ENCODE measurements at places on chromosomes 2 and 18.

DNA sequence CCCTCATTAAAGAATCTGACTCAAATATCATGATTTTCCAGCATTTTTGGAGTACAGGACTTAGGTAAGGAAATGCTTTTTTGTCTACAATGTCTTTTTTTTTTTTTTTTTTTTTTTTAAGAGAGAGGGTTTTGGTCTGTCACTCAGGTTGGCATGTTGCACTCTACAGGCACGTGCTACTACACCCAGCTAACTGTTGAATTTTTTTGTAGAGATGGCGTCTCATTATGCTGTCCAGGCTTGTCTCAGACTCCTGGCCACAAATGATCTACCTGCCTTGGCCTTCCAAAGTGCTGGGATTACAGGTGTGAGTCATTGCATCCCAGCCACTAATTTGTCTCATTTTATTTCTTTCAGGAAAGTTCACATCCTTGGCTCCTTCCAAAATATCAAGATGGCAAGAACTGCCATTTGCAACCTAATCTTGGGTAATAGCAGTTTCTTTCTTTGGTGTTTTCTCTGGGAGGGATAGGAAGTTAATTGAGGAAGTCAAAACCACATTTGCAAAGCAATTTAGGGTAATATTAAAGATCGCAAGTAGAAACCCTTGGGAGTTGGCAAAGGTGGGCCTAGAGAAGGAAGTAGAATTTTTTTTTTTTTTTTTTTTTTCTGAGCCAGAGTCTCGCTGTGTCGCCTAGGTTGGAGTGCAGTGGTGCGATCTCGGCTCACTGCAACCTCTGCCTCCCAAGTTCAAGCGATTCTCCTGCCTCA, 15.5 kb downstream of the PNO1 start:
- no peak for DNase-seq

DNA sequence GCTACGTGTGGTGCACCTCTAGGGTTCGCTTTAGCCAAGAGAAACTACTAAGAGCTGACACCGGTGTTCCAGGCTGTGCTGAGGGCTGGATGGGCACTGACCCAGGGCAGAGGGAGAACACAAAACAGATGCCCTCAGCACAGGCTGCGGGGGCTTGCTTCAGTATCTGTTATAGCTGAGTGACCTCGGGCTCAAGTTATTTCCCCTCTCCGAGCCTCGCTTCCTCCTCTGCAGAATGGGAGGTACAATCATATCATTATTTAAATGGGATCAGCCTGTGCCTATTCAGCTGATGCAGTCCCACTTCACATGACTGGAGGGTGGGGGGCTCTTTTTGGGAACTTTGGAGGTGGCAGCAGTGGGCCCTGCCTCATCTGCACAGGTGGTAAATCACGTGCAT, 156.1 kb upstream of the APCDD1 start:
- no peak for DNase-seq

GRCh38 chr2:96773922-96774321, 13.2 kb downstream of the CNNM4 start:
- no peak for DNase-seq

DNA sequence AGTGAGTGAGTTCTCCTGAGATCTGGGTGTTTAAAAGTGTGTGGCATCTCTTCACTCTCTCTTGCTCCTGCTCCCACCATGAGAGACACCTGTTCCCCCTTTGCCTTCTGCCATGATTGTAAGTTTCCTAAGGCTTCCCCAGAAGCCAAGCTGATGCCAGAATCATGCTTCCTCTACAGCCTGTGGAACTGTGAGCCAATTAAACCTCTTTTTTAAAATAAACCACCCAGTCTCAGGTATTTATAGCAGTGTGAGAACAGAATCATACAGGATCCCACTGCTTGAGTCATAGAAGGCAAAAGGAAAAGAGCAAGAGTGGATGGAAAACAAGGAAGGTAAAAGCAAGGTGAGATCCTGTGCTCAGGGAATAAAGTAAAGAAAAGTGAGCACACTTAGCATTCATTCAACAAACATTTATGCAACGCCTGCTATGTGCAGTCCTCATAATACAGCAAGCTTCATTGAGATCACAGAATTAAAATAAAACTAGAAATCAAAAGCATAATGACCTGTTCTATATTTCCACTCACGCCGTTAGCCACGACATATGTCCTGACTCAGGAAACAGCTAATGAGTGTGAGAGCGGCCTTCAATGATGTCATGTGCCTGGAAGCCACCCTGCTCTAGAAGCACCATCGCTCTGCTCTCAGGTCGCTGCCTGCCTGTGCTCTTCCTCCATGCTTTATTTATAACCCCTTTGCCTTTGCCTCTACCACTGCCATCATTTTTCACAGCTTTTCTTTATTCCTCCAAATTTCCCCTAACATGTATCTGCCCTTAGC, 11.3 kb upstream of the COPS8 start:
- no peak for DNase-seq

DNA sequence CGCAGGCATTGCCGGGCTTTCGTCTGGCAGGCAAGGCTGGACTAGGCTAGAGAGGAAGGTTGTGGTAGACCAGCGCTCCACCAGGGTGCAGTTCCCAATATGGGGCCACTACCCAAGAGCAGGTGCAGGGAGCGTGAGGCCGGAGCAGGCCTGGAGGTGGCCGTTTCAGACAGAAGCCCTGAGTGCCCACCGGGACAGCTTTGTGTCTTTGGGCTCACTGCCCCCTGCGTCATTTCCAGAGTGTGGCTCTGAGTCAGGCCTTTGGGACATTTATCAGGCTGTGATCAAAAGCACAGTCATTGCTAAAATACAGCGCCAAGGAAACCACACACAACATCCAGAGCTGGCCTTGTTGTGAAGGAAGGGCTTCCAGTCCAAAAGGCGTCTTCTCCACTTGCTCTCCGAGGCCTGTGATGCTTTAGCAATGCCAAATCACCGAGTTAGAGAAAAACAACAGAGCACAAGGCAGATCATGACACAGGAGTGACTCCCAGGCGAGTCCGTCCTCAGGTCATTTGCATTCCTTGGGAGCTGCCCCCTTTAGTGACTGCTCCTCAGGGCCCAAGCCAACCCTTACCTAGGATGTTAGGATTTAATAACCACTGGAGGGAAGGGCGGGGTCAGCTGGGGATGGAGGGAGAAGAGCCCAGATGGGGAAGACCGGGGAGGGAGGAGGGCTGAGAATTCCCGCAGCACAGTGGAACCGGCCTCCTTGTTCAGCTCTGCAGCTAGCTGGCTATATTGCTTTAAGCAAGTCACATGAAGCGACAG, 42.3 kb downstream of the RFX8 start:
- DNase-seq, result no peak

DNA sequence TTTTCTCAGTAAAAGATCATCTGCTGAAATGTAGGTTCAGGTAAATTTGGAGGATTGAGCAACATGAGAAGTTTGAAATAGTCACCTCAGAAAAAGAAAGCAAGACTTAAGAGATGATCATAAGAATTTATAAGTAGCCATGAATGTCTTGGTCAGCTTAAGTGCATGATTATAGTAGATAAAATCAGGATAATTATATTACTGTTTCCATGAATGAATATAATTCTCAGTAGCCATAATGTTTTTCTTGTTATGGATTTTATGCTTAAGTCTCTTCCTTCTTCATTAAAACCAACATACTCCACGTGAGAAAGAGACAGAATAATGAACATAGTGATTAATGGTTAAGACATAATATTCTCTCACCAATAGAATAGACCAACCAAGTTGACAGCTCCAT, 223.7 kb downstream of the EXOC6B start:
- no peak for DNase-seq

DNA sequence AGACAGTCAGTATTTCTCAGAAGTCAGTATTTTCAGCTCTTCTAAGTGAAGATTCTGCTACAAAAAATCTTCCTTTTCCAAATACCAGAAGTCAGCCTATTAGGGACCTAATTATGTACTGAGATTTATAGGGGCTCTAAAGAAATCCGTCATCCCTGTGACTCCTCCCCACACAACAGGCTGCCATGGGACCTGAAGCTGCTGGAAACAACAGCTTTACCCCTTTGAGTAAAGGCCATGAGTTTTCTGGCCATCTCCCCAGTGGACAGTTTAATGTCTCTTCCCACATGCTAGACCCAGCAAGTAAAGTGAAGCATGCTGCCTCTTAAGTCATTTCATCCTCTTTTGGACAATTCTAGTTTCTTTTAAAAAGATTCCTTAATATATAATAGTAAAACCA, 255.7 kb upstream of the ACVR2A start:
- DNase-seq, result no peak

DNA sequence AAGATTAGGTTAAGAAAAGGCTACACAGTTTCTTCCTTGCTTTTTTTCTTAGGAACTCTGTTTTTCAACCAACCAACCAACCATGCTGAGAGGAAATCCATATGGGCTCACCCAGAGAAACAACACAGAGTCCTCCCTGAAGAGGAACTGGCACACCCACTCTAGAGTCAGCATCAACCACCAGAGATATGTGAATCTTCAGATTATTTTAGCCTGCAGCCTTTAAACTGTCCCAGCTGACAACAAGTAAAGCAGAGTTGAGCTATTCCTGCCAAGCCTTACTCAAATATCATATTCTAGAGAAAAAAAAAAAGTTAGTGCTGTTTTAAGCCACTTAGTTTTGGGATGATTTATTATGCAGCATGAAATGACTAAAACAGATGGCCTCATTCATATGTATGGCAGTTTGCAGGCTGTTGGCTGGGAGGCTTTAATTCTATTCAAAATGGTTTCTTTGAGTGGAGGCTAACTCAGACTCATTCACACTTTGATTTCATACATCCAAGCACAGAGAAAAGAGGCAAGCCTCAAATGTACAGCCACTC, 1637.7 kb upstream of the LRRTM1 start:
- DNase-seq, result no peak

DNA sequence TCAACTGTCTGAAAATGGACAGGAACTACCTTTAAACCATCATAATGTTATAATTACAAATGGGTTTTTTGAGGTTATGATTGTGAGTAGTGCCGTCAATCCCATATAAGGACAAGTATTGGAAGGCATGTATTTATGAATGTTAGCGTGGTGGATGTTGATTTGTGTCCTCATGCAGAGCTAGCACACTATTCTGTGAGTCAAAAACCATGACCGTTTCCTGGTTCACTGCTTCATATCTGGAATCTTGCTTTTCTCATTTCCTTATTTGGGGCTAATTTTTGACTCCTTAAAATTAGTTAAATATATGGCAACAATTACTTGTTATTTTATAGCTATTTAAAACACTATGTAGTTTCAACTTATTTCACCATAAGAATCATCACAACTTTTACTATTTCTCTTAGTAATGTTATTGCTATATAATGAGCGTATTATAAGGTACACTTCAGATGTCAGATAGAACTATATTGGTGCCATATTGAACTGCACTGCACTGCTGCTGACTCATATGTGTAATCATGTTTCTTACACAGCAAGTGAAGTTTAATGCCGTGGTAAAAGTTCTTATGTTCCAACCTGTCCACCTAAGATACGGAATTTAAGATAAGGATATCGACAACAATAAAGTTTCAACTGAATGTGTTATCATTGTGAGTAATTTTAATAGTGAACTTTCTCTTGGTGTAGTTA, 192.8 kb downstream of the PTGR3 start:
- DNase-seq, result no peak

DNA sequence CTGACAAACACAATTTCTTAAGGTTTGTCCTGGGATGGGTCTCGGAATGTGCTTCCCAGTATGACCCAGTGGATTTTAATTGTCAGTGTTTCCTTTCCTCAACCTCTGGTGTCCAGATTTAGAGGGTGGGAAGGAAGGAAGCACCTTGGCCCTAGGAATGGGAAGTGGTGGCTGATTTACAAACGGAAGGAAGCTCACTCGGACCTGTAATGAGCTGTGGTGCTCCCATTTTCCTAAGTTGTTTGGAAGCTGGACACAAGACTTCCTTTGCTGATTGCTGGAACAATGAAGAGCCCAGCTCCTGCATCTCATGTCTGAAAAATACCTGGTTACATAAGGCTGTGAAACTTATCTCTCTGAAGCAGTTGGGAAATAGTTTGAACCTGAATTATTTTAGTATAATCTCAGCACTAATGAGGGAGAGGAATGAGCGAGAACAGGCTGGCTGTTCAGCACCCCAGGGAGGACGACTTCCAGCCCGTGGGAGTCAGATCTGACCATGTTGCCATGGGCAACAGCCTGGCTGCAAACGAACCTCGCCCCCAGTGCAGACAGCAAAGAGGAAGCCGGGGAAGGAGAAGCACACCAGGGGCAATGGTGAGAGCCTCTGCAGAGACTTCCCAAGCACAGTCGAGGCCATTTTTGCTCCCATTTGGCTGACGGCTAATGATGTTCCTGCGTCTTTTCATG, 74.4 kb upstream of the ASB18 start:
- no peak for DNase-seq

DNA sequence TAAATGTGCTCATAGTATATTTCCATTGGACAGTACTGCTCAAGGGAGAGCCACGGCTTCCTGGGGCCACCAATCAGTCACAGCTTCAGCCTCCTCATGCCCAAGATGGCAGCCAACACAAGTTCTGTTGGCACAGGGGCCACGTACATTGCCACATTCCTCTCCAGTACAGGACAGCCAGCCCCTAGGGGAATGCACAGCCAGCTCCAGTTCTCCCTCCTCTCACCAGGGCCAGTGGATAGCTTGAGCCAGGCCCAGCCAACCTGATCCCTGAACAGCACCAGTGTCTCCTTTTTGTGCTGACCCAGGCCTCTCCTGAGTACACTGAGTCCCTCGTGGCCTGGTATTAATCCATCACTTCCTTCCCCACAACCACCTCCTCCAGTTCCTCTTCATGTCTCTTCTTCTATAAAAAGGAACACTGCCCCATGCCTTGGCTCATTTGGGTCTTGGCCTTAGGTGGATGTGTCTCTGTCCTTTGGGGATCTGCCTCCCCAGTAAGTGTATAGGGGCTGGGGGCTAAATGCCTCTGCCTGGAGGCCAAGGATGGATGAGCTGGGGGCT, 168.7 kb downstream of the TNS1 start:
- DNase-seq, result no peak

GRCh38 chr18:24204904-24205303, 66.0 kb downstream of the CABYR start:
- DNase-seq, result no peak

GRCh38 chr2:207616185-207616584, 9.0 kb downstream of the METTL21A start:
- DNase-seq, result no peak

- peak; percentile 23 for DNase-seq
Observed at GRCh38 chr18:52465391-52465790, 125.4 kb downstream of the DCC start.

- no peak for DNase-seq
Observed at GRCh38 chr2:203772456-203773165, 66.2 kb downstream of the CD28 start.

DNA sequence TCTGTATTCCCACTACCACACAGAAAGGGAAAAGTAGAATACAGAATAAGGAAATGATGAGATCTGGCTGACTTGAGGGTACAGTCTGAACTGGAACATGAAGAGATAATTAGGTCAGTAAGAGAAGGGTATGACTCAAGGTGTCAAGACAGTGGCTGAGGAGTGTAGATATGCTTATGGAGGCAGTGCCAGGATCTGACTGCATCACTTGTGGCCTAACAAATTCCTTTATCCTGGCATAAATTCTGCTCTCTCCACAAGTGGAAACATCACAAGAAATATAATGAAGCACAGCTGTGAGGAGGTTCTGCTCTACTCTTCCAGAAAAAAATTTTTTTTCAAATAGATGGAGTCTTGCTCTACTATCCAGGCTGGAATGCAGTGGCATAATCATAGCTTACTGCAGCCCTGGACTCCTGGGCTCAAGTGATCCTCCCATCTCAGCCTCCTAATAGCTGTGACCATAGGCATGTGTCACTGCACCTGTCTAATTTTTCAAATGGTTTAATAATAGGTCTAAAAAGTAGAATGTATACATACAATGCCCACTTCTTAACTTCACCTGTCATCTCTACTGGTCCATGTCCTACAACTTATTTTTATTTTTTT, 85.3 kb downstream of the C2orf74 start:
- no peak for DNase-seq

- no peak for DNase-seq
Observed at GRCh38 chr2:159267921-159268320, 18.6 kb downstream of the WDSUB1 start.

GRCh38 chr2:125167152-125167551, 1142.1 kb downstream of the CNTNAP5 start:
- no peak for DNase-seq

Measured in H1 (cell line).